Liver (tissue), 10 donors: ENCODE measurements at places on chromosomes 2 and 18. TPM values are rescaled to one million over a fixed set of nuclear protein-coding genes. Genes with fewer than 3 reads are reported as not detected.

DNA sequence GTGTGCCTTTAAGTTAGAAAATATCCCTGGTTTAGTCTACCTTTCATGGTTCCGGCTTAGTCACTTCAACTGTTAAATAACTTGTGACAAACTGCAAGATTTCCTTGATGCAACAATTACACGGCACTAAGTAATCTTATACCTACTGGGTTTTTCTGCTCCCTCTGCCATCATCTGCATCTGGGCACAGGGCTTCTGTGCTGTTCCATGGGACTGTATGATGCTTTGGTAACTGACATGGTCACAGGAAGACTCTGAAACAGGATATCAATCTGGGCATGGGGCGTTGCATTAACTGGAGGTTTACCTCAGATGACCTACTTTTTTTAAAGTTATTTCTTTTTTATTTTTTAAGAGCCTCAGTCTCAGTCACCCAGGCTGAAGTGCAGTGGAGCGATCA, 365.4 kb downstream of the SS18 start:
- no peaks in the 10 kb centered on the region for H3K36me3 ChIP-seq
- no peaks in the 10 kb centered on the region for H3K27me3 ChIP-seq
- no peak for DNase-seq
- no peak overlapping the region for H3K27ac ChIP-seq
- H3K4me3 ChIP-seq: no peak overlapping the region

DNA sequence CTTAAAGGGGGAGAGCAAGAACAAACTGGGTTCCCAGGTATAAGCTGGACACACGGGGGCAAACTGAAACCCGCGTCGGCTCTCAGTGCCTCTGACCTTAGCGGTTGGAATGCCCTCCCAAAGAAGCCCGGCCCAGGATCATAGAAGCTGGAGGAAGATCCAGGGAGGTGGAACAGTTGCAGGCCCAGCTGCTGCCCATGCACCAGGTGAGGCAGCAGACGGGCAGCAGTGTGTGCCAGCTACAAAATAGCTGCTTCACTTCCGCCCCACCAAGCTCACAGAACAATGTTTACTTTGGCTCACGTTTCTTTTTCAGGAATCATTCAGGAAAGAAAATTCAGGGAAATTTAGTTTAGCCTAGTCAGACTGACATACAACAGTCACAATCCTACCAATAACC, 3.9 kb upstream of the ERMN start:
- H3K27me3 ChIP-seq: no peaks in the 10 kb centered on the region
- no peaks in the 10 kb centered on the region for H3K36me3 ChIP-seq
- H3K4me1 ChIP-seq: no peaks in the 10 kb centered on the region

GRCh38 chr2:10354399-10354798, 51.7 kb downstream of the HPCAL1 start:
- H3K27ac ChIP-seq: no peak overlapping the region
- no peak for DNase-seq
- no peaks in the 10 kb centered on the region for H3K36me3 ChIP-seq
- H3K4me1 ChIP-seq: peaks cover 3% of the 10 kb centered on the region
- no peaks in the 10 kb centered on the region for H3K27me3 ChIP-seq

DNA sequence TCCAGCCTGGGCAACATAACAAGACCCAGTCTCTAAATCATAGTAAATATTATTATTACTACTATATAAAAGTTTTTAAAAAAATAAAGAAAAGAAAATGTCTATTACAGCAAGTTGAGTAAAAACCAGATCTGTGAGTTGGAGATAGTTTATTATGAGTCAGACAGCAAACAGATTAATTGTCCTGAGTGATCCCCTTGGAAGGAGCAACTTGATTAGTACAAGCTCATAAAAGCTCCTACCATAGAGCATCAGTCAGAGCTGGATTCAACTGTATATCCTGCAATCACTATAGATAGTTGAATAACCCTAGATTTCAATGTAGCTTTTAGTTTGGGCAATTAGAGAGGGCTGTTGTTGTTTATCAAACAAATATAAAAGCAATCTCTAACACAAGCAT, 84.1 kb downstream of the TRABD2A start:
- H3K36me3 ChIP-seq: no peaks in the 10 kb centered on the region
- no peak for DNase-seq
- no peaks in the 10 kb centered on the region for H3K27me3 ChIP-seq
- no peaks in the 10 kb centered on the region for H3K4me1 ChIP-seq
- H3K4me3 ChIP-seq: no peak overlapping the region

DNA sequence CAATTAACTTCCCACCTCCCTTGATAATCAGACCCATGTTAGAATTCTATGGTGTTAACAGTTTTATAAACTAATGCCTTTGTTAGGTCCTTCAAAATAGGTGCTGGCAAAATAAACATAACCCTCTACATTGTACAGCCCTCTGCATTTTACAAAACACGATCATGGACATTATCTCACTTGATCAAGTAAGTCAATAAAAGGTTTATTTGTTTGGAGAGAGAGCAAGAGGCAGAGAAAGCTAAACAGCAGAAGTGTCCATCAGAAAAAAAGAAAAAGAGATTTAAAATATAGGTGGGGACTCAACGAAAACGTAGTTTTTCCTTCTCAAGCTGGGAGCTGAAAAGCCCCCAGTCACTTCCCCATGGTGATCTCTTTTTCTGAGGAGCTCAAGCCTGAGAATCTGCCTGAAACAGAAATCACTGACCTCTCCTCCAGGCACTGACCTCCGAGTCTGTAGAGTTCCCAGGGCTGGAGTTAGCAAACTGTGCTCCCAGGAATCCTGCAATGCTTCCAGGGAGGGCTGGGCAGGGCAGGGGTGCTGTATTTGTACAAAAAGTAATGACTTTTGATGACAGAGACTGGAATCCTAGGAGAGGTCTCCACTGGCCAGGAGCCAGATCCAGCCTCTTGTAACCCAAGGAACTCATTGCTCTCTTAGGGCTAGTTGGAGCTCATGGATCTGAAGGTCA, 137.8 kb upstream of the KLHL29 start:
- no peaks in the 10 kb centered on the region for H3K27me3 ChIP-seq
- peaks cover 17% of the 10 kb centered on the region for H3K4me1 ChIP-seq
- no peak for DNase-seq
- no peaks in the 10 kb centered on the region for H3K36me3 ChIP-seq
- peak overlapping the region; percentile 57 for H3K27ac ChIP-seq

- DNase-seq: no peak
- H3K27me3 ChIP-seq: no peaks in the 10 kb centered on the region
- H3K27ac ChIP-seq: peak overlapping the region; percentile 1
- H3K36me3 ChIP-seq: no peaks in the 10 kb centered on the region
- no peak overlapping the region for H3K4me3 ChIP-seq
Measured at GRCh38 chr18:62838475-62839098, 123.2 kb downstream of the PHLPP1 start.

DNA sequence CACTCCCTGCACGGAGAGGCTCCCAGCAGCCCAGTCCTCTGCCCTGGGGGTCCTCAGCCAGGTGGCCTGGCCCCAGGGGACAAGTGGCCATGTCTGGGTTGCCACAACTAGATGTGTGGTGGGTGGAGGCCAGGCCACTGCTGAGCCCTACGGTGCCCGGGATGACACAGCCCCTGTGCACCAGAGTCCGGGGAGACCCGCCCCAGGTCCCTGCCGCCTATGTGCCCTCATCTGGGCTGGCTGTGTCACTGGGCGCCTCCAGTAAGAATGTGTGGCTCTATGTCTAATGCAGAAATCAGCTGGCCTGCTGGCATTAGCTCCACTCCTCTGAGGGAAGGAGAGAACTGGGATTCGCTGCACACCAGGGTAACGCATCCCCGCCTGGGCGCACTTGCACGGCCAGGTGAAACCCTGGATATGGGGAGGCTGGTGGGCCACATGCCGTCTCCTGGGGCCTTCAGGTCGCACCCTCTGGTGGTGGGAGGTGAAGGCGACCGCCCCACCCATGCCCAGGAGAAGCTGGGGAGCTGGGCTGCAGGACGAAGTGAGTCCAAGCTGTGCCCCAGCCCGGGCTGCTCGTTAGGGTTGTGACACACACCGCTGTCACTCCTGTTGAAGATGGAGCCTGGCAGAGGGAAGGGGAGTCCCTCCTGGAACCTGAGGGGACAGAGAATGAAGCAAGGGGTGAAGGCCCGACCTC, 136.1 kb downstream of the PTGR3 start:
- H3K27me3 ChIP-seq: no peaks in the 10 kb centered on the region
- peak; percentile 10 for DNase-seq
- H3K27ac ChIP-seq: no peak overlapping the region

- H3K27ac ChIP-seq: no peak overlapping the region
- H3K4me1 ChIP-seq: no peaks in the 10 kb centered on the region
- no peak overlapping the region for H3K4me3 ChIP-seq
- no peak for DNase-seq
- no peaks in the 10 kb centered on the region for H3K27me3 ChIP-seq
Measured at GRCh38 chr2:237806334-237806733, 7.8 kb downstream of the RBM44 start.

DNA sequence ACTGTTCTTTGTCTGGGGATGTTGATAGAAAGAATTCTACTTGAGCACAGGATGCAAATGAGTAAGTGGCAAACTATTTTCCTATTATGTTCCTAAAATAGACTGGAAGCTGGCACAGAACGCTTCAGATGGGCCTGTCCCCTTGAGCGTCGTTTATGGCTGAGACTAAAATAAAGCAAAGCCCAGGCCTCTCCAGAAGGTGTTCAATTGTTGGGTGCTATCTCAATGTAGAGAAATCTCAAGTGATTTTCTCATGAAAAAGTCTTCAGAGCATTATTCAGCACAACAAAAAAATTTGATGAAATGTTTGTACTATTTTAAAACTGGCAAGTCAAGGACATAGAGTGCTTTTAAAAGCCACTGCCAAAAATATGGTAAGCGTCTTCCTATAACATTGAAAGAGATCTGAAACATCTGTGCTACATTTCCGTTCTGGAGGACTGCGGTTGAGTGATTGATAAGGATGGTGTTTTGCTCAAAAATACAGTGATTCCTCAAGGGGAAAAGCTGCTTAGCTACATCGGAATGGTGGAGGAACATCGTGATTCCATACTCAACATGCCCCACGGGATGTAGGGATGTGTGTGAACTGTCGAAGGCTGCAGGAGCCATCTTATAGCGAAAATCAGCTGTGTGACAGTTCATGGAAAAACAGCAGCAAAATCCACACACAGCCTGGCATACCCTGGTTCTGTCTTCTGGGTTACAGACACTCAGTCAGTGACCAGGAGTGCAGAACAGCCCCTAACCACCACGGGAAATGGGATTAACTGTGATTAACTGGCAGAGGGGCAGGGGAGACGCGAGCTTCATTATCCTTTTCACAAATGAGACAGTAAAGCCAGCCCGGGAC, 10.4 kb upstream of the LRRFIP1 start:
- peak overlapping the region; percentile 17 for H3K27ac ChIP-seq
- no peak for DNase-seq
- H3K4me1 ChIP-seq: no peaks in the 10 kb centered on the region
- H3K4me3 ChIP-seq: no peak overlapping the region
- H3K36me3 ChIP-seq: no peaks in the 10 kb centered on the region

- no peak overlapping the region for H3K27ac ChIP-seq
- H3K36me3 ChIP-seq: no peaks in the 10 kb centered on the region
- no peaks in the 10 kb centered on the region for H3K4me1 ChIP-seq
- H3K27me3 ChIP-seq: no peaks in the 10 kb centered on the region
- no peak overlapping the region for H3K4me3 ChIP-seq
- no peak for DNase-seq
Measured at GRCh38 chr2:211380041-211380440, 823.6 kb downstream of the CPS1 start.

DNA sequence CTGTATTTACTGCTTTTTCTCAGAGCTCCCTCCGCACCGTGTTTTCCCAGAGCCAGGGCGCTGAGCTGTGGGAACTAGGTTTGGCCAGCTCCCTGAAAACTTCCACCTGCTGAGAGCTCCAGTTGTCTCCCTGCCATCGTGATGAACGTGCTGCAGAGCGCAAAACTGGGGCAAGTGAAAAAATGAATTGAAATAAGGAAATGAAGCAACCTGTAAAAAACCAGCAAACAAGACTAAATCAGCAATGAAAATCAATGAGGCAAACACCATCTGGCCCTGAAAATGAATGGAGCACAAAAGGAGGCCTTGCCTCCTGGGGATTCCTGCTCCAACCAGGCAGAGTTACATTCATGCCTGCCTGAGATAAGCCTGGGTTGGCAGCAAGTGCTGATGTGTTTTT, 129.9 kb downstream of the MARCHF4 start:
- H3K36me3 ChIP-seq: no peaks in the 10 kb centered on the region
- DNase-seq: no peak
- H3K27ac ChIP-seq: no peak overlapping the region
- no peaks in the 10 kb centered on the region for H3K4me1 ChIP-seq
- no peaks in the 10 kb centered on the region for H3K27me3 ChIP-seq

DNA sequence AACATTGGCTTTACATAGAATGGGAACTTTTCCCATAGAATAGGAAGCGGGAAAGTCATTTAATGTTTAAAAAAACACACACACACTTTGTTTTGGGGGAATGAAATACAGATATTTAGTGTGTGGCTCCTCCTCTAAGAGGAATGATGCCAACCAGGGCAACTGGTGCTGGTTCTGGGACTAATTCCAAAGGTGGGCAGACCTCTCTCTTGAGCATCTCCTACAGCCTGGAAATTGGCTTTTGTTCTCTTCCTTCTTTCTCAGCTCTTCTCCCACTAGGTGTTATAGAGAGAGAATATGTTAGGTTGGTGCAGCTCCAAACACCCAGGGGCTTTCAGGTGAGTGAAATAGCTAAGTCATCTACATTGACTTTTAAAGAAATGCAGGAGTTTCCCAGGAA, 190.1 kb downstream of the RAD51AP2 start:
- H3K36me3 ChIP-seq: no peaks in the 10 kb centered on the region
- H3K27ac ChIP-seq: no peak overlapping the region
- DNase-seq: no peak

DNA sequence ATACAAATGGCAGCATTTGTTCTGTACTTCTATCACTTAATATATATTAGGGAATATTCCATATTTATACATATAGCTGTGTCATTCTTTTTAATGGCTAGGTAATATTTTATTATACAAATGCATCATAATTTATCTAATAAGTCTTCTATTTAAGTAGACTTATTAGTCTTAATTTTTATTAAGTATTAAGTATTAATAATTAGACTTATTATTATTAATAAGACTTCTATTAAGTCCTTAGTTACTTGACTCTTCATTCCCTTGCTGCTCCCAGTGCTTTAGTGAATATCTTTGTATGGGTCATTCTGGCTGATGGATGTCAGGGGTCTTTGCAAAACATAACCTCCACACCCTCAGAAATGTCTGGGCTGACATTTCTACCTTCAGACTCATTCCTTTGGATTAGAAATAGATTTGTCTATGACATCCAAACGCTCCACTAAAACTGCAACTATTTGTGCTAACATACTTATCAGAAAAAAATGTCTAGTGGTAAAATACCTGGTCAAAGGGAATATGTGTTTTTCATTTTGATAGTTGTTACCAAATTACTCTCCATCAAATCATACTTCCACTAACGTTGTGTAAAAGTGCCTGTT, 35.8 kb downstream of the EN1 start:
- no peak for DNase-seq
- no peak overlapping the region for H3K27ac ChIP-seq

GRCh38 chr2:18404708-18405107, 155.7 kb downstream of the RDH14 start:
- H3K27ac ChIP-seq: no peak overlapping the region
- H3K4me3 ChIP-seq: no peak overlapping the region
- H3K27me3 ChIP-seq: no peaks in the 10 kb centered on the region
- H3K36me3 ChIP-seq: no peaks in the 10 kb centered on the region

CYBRD1 gene
- 5.8 TPM for polyA plus RNA-seq

CFAP65 gene
- not detected for polyA plus RNA-seq

SLC23A3 gene
- polyA plus RNA-seq: 0.94 TPM

TUBA3E gene
- 0.31 TPM for polyA plus RNA-seq

PROC gene
- polyA plus RNA-seq: 407 TPM

FAM124B gene
- polyA plus RNA-seq: 0.30 TPM
